NCI-H1436 (cell line): ENCODE measurements at places on chromosomes 2 and 18.

- peak; percentile 27 for DNase-seq
Observed at GRCh38 chr2:8753609-8754008, 71.8 kb downstream of the ID2 start.

DNA sequence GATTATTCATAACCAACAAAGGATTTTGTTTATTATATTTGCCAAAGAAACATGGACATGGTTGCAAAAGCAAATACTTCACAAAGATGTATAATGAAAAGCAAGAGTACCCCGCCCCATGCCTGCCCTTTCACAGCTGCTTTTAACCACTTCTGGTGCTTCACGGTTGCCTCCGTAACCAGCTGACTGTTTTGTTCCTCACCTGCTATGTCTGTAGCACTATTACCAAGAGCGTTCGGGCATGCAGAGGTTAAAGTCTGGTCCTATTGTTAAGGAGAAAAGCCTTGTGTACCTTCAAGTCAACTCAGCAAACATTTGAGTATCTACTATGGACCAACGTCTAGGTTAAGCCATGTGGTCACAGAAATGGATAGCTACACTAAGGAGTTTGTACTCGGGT lies 115.2 kb upstream of the FOSL2 start:
- peak; percentile 57 for DNase-seq

GRCh38 chr2:231781798-231782726 lies 980 bp upstream of the PDE6D start:
- DNase-seq = no peak

DNA sequence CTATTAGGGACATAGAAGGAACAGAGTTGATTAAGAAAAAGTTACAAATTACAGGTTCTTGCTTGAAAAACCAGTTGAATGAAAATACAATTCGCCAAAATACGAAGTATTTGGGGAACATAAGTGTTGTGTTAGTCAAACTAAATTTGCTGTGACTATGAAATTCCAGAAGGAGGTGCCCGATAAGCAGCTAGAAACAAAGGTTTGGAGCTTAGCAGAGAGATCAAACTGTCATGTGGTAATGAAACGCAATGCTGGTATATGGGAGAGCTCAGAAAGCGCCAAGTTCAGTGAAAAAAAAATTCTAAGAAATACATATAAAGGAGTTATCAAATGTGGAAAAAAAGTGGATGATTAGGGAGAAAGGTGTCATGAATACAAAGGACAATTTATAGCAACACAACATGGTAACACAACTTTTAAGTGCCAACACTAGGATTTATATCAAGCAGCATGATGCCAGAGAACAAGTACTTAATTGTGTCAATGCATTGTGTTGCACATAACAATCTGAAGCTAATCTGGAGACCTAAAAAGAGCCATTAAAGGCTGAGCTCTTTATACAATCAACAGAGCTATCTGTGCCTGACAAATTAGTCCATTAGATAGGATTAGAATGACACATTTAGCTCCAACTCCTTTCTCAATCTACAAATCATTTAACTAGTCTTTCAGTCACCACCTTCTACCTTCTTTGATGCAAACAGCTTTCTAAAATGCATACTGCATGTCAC lies 31.2 kb downstream of the SMAD2 start:
- peak; percentile 13 for DNase-seq

DNA sequence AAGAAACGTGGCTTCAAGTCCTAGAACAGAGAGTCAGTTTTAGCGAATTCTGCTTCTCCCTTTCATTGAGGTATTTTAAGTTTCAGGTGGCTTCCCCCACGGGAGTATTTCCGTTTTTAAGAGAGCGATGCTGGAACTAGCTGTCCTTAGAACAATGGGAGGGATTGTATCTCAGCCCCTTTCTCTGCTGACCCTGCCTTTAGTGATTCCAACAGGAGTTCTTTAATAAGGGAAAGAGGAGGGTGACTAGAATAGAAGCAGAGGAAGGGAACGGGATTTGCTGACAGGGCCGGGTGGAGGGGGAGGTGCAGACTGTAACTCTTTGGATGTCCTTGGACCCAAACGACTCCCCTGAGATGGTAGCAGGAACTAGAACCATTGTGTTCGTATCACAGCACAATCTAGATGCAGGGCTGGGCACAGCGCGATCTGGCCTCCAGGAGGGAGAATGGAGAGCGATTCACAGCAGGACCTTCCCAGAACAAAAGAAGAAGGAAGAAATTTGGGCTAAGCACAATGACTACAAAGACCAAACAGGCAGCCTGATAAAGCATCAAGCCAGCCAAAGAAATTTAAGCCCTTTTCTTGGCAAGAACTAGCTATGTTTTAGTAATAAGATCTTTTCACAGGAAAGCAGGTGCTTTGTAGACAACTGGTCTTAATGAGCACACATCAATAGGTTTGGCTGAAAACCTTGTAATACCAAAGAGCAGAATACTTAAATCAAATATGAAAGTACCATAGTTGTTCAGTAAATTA lies 15.8 kb upstream of the RTTN start:
- DNase-seq = peak; percentile 5

DNA sequence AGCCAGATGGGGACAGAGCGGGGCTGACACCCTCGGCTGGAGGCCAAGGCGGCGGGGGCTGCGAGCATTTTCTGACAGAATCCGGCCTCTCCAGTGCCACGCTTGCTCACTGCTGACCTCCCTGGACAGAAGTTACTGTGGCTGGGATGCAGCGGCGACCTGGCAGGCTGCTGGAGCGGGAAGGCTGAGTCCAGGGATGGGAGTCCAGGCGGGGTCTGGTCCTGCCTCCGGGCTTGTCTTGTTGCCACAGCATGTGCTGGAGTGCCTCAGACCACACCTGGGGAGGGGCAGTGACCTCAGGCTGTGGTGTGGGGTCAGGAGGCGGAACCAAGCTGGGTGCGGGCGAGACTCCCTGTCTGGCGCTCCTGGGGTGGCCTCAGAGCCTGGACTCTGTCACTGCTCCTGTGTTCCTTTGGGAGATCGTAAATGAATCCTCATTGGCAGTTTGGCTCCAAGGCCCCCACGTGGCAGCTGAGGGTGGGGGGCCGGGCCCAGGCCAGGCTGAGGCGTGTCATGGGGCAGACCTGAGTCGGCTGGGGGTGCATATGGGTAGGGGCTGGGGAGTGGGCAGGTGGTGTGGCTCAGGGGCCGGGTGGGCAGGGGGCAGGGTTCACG lies 5.5 kb downstream of the BOK start:
- no peak for DNase-seq

DNA sequence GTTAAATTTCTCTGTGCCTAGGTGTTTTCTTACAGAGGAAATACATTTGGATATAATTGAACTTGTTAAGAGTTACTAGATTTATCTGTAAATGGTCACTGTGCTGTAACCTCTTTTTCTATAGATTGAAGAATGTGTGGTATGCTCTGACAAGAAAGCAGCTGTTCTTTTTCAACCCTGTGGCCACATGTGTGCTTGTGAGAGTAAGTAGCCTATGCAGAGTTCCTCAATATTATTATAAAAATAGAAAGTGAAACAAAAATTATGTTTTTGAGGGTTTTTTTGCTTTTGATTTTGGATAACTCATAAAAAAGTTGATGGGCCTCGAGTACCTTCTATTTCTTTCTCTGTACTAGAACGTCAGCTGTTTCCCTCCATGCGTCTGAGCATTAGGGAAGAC lies 112.4 kb downstream of the MIB1 start:
- DNase-seq = no peak

- DNase-seq = no peak
Observed at GRCh38 chr2:111684611-111685010, 199.4 kb downstream of the ANAPC1 start.
